ENCODE measurements at places on chromosomes 3 and 15.

DNA sequence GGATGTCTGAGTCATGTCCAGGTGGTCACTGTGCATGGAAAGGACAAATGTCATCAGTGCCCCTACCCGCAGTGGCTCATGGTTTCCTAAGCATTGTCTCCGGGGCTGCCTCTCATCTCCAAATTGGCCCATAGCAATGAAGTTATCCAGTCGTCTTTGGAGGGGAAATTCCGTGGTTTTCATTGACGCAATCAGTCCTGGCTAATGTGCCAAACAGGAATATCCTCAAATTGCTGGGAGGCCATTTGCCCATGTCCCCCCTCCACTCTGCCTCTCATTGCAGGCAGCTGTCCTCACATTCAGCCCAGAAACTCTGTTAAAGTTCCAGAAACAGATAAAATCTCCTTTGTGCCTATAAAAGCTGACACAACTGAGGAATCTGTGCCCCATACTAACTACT lies 81.6 kb downstream of the MCTP2 start:
- DNase-seq, result no peak

DNA sequence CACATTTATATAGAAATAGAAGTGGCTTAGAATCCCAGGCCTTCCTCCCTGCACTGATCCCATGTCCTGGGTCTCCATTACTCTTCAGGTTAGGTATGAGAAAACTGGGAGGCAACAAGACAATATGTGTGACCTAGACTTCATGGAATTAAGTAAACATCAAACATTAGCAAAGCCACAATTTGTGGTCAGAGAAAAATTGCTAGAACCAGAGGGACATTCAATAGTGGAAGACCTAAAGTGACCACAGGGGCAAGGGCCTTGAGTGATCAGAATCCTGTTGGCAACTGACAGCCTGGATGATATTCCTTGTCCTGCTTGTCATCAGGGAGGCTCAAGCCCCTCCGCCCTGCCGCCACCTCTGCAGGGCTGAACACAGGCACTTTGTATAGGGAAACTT lies 322.8 kb upstream of the CTNNB1 start:
- no peak for DNase-seq

- no peak for DNase-seq
Measured at GRCh38 chr3:185733980-185734724, 90.7 kb downstream of the IGF2BP2 start.

DNA sequence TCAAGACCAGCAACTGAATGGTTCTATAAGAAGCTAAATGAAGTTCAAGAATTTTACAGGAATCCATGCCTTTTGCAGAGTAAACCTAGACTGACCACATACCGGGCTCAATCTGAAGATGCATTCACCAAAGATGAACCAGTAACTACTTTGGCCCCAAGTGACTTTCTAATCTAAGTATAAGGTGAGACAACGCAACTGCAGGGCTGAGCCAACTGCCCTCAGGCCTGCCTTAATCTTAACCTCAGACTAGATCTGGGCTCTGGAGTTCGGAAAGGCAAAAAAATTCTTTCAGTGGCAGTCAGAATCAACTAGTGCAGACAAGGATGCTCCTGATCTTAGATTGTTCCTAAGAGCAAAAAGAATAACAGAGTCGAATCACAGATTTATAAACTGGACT lies 48.3 kb downstream of the EXD1 start:
- no peak for DNase-seq

DNA sequence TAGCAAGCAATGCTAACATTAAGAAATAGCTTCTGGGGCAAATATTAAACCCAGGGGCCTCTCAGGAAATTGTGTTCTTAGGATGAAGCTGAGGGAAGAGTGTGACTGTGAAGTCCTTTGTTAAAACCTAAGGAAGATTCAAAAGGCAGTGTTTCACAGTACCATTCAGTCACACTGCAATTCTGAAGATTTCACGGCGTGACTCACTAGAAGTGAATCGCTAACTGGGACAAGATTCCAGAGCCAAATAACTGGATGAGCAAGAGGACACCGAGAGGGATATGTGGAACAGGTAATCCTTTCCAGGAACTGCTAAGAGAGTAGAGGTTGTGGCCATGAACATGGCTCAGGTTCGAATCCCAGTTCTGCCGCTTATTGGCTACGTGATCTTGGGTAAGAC lies 61.8 kb upstream of the SMAD3 start:
- DNase-seq, result no peak

- DNase-seq, result no peak
Measured at GRCh38 chr3:95758707-95759106, 1055.7 kb upstream of the EPHA6 start.
